ENCODE measurements at places on chromosomes 2 and 18.

DNA sequence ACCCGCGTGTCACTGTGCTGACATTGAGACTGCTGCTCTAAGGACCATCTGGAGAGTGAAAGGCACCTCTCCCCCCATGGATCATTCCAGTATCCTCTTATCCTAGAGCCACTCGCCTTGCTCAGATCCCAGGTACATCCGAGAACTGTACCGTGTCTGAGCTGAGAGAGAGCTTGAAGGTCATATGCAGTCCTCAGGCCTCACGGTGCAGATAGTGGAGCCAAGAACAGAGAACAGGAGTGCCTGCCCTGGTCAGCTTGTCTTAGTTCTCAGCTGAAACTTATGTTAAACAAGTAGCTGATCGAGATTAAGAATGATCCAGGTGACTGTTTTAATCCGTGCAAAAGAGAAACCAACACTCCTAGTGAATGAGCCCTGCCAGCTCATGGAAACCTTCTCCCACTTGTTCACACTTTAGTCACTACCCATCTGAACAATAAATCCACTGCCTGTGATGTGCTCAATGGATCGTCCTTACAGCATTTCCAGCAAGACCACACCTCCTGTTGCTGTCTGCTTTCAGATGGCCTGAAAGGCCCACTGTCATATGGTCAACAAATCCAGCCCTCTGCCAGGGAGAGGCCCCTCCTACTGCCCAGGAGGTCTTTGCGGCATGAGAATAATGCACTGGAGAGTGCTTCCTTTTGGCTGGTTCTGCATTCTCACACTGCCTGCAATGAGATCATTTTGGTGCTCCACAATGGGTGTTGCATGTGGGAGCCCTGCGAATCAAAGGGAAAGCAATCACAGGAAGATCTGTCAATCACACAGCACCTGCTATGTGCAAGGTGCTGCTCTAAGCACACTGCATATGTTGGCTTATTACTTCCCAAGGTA is 43.7 kb upstream of the APCDD1 start:
- no peak for DNase-seq

DNA sequence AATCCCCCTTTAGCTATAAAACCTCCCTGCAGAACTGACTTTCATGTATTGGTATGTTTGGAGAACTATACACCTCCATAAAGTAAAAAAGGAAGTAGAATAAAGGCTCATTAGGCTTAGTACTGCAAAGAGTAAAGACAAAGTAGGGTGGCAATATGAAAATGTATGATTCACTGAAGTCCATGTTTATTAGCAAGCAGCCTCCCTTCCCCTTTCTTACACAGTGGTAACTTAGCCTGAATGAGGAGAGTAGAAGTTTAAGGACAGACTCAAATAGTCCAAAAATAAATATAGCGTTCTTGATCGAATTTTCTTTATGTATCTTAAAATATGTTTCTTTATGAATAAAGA is 1.5 kb downstream of the ZNF804A start:
- no peak for DNase-seq

DNA sequence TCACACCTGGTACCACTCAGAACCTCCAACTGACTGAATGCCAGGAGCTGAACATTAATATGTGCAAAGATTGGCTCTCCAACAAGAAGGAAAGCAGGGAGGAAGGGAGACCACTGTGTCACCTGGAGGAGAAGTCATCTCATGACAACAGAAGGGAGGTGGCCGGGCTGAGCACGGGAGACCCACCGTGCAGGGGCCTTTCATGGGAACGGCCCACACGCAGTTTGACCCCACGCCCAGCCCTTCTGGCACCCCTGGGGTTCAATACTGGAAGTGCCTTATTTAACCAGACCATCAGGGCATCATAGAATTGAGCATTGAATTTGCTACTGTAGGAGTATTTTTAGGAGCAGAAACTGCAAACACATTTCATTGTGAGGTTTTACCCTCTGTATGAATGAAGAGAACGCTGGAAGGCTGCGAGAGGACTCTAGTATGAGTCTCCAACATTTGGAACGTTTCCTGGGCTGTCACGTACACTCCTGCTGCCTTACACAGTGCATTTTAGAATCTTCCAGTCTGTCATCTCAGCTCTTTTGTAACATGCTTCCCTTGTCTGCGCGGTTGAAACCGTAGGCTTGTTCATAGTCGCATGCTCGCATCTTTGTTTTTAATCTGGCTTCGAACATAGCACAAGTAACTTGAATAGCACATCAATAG is 132.1 kb downstream of the NFATC1 start:
- no peak for DNase-seq

DNA sequence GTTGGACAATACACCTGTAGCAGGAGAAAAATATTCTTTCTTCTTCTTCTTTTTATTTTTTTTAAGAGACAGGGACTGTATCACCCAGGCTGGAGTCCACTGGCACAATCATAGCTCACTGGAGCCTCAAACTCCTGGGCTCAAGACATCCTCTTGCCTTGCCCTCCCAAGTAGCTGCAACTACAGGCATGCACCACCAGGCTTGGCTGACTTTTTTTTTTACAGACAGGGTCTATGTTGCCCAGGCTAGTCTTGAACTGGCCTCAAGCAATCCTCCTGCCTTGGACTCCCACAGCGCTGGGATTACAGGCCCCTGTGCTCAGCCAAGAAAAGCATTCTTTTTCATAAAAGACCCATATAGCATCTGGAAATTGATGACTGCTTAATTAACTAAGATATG is 17.1 kb upstream of the ARHGAP28 start:
- no peak for DNase-seq

DNA sequence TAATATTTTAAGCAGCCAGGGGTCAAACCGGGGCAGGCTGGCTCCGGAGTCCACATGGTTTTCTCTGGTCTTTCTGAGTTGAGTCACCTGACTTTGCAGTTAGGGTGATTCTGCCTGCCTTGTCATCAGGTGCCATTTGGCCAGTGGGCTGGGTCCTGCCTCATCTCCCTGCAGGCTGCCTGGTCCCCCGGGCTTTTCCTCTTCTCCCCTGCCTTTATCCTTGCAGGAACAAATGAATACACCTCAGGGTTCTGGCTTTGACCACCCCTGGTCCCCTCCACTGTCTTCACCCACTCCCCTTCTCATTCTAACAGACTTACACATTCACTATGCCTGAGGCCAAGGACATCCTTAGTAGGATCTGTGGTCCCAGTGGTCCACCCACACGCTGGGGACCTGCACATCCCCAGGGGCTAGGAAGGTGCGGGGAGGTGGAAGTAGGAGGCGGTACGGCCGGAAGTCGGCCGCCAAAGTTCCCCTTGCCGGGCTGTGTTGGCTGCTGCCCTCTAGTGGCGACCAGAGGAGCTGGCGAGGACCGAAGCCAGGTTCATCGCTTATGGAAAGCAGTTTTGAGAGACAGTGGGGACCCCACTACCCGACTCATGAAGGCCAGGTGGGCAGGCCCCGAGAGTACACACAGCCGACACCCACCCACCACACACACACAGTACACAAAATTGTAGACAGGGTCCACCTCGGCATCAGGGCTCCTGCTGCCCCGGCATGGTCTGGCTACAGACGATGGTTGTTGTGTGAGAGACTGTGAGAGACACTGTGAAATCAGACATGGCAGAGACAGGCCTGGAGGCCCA is 6.3 kb upstream of the TEX261 start:
- DNase-seq: peak; percentile 75

DNA sequence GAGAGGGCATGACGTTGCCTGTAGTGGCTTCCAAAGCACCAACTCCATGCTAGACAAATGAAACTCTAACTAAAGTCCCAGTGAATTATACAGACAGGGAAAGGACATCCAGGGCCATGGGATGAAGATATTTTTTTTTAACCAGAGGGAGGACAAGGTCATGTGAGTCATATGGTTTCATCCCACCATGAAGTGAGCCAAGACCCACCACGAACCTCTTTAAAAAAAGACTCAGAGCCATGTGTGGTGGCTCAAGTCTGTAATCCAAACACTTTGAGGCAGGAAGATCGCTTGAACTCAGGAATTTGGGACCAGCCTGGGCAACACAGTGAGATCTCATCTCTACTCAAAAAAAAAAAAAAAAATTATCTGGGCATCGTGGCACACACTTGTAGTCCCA is 115.2 kb downstream of the LIPG start:
- DNase-seq: no peak

- no peak for DNase-seq
Observed at GRCh38 chr2:10387033-10387432, 61.1 kb downstream of the ODC1 start.
